ENCODE measurements at places on chromosomes 7 and 10. TPM values are rescaled to one million over a fixed set of nuclear protein-coding genes. Genes with fewer than 3 reads are reported as not detected.

- DNase-seq = no peak
These were observed 887 bp downstream of the COL13A1 start for GRCh38 chr10:69802424-69803161.

GRCh38 chr7:76394957-76395356 is 14.5 kb downstream of the SSC4D start:
- DNase-seq = no peak

DNA sequence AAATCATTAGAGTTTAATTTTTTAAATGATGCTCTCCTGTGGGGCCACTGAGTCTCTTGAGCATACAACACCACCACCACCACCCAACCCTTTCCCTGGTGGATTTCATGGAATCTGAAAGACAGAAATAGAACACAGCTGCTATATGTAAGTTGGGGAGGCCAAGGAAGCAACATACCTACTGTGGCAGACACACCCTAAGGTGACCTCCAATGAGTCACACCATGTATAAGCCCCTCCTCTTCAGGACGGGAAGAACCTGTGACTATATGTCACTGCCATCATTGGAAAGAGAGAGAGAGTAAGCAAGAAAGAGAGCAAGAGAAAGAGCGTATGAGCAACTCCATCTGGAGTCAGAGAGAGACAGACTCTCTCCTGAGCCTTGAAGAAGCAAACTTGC is 172.4 kb upstream of the NFE2L3 start:
- DNase-seq = no peak

DNA sequence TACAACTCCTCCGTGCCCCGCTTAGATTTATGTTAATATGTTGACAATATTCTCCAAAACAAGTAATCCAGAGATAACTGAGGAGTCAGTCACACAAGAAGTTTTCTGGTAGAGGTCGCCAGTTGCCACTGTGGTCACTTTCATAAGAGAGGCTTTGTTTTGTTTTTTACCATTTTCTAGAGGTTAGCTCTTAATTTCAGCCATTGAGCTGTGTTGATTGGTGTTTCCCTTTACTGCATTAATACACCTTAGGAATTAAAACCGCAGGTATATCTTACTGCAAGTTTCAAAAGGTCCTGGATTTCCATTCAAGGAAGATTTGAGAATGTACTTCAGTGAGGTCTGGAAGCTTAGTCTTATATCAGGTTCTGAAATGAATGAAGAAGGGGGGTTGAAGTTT is 3.5 kb downstream of the BMI1 start:
- no peak for DNase-seq

- no peak for DNase-seq
These were observed 583.5 kb downstream of the SDK1 start for GRCh38 chr7:3884543-3884942.

DNA sequence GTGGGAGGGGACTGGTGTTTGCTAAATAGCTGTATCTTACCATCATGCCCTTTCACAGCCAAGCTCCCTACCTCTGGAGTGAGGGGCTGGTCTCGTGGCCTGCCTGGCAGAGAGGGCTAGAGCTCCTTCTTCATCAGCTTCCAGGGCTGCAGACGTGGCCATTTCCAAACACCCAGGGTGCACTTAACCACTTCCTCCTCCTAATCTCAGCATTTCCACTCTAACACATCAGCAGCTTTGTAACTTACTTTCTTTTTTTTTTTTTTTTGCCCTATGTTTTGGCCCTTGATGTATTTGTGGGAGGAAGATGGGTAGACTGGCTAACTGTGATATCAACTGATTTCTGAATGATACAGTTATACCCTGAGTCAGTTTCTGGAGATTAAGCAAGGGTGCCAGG is 27.4 kb downstream of the LRRC4 start:
- DNase-seq = no peak

The PON1 gene
- not detected for total RNA-seq

The MMD2 gene
- total RNA-seq = not detected

The HTR5A gene
- total RNA-seq = not detected

GRCh38 chr7:150356265-150356897 is 12.2 kb upstream of the REPIN1 start:
- DNase-seq = no peak

DNA sequence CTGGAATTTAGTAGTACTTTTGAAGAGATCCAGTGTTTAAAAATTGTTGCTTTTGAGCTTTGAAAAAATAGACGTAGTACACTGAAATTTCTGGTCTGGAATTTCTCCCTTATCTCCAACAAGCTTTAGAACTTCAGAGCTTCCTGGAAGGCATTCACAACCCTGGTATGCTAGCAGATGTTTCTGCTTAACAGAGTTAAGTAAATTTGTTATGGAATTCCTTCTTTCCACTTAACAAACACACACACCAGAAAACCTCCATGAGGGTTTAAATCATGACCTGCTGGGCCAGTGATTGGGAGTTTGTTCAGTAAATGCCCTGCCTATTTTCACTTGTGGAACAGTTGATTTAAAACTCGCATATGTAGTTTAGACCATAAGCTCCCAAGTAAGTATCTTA is 13.7 kb downstream of the ASB15 start:
- DNase-seq = no peak

The HYAL4 gene
- total RNA-seq = not detected

DNA sequence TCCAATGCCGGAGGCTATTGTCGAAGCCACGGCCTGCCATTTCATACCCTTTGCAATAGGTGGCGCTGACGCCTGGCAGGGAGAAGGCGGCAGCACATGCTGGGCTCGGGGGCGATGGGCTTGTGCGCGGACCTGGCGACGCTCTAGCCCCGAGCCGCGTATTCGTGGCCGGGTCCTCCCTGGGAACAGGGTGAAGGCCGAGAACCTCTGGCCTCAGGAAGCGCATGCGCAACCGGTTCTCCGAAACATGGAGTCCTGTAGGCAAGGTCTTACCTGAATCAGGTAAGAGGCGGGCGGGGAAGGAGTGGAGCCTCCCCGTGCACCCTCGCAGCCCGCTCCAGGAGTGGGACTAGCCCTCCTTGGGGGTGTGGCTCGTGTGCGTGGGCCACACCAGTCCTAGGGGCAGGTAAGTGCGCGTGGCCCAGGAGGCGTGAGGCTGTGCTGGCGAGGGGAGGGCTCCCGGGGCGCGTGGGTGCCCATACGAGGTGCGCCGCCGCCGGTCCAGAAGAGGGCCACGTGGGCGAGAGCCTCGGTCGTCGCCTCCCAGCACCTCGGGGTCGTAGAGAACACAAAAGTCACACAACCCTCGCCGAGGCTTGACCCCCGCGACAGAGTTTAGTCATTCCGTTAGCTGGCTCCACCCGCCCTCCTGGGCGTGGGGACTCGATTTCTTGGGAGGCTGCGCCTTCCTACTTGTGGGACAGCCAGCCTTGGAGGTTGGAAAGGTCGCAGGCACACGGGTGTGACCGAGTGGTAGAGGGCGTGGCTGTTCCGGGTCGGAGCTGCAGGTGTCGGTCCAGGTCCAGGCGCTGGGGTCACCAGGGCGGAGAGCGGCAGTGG is 5.6 kb upstream of the MEST start:
- no peak for DNase-seq

The CLEC2L gene
- not detected for total RNA-seq

DNA sequence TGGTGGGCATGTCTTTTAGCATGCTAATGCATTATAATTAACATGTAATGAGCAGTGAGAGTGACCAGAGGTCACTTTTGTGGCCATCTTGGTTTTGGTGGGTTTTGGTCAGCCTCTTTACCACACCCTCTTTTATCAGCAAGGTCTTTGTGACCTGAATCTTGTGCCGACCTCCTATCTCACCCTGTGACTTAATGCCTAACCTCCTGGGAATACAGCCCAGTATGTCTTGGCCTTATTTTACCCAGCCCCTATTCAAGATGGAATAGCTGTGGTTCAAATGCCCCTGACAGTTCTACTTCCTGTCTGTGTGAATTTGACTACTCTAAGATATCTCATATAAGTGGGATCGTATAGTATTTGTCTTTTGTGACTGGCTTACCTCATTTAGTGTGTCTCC is 85.1 kb downstream of the EEPD1 start:
- DNase-seq = no peak

The CRYGN gene
- total RNA-seq = 0.22 TPM

DNA sequence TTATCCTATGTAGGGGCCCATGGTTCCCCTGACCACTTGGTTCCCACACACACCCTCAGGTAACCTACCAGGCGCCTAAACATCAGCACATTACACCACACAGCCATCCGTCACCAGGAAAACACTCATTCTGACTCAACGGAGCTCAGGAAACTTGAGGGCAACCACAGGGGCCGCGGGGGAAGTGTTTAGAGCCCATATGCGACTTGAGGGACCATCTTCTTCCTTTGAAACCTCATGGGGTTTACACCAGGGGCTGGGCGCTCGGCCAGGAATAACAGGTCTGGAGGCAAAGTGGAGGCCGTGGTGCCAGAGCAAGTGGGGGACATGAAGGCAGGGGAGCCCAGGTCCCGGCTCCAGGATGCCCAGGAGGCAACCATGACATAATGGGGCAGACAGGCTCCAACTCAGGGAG is 1.5 kb downstream of the STX1A start:
- DNase-seq = peak; percentile 68

GRCh38 chr7:114788706-114789105 is 133.2 kb upstream of the MDFIC start:
- no peak for DNase-seq

DNA sequence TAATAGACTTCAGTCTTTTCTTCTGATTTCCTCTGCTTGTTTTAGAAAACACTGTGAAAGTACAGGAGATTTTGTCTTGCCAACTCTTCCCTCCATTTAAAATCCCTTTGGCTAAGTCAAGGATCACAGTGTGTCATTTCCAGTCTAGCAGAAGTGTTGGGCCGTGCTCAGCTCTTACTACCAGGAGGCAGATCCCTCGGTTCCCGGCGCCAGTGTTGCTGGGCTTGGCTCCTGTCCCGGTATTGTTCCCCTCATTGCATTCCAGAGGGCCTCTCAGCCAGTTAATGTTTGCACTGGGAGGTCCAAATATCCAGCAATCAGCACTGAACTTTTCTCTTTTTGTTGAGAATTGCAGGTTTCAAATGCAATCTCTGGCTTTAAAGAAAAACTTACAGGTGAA is 612.1 kb upstream of the MGMT start:
- no peak for DNase-seq

GRCh38 chr10:15585303-15585715 is 134.4 kb downstream of the ITGA8 start:
- DNase-seq = peak; percentile 2

DNA sequence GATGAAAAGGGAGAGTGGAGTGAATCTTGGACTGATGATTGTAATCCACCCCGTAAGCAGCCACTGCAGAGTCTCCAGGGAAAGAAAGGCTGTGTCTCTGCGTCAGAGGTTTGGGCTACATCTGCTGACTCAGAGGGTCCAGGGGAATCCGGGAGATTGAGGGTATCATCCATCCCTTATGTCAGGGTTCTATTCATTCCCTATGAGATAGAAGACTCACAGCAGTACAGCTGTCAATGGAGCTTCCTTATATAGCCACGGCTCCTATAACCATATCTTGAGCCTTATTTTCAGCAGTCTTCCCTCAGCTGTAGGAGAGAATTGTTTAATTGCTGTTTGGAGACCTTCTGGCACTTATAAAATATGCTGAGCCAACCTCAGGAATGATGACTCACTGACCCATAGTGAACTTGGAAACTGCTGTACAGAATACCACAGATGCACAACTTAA is 558.2 kb upstream of the PFKP start:
- no peak for DNase-seq

DNA sequence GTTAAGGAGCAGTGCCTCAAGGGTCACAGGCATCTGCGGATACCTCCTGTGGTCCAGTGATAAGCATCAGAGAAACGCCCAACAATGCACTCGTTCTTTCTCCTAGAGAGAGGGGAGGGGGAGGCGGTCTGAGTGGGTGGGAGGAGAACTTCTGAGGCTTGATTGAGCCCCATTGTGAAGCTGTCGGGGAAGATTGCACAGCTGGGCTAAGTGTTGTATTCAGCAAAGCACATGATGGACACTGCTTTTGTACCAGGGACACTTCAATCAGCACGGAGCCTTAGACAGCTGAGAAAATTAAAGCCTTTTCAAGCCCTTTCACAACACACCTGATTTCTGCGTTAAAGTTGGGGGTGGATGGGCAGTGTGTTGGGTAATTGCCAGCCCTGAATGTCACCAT is 230.3 kb upstream of the GHITM start:
- no peak for DNase-seq

The ANK3 gene
- 27.9 TPM for total RNA-seq

The TNPO3 gene
- total RNA-seq = 52.8 TPM

DNA sequence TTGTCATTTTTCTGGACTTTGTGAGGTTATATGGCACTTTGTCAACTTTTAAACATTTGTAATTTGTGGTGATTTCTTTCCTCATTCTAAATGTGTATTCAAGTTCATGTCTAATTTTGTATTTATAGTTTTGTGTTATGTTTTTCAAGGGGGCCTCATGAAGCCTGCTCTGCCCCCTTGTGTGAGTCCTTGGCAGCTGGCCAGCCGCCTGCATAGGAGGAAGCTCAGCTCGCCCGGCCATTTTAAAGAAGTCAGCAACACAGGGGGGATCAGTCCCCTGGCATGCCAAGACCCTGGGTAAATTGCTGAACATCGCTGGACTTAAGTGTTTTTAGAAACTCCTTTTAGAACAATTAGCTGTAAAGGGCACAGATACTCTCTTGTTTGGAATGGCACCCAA is 123.0 kb downstream of the ANLN start:
- DNase-seq = no peak

GRCh38 chr7:74032191-74032490 is 4.2 kb downstream of the ELN start:
- DNase-seq = no peak

DNA sequence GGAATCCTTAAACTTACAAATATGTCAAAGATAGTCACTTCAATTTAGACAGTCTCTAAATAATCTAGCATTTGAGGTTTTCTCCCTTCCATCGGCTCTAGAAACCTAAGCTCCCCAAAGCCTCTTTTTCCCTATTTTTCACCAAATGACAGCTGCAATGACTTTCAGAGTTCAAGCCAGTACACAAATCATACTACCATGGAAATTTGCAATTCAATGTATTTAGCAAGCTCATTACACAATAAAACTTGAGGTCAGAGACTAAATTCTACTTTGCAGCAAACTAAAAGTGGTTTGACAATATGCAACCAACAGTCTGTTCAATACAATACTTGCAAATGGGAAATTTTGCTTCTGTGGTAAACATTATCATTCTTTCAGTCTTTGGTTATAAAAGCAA is 80.3 kb downstream of the SKIDA1 start:
- DNase-seq = no peak

- no peak for DNase-seq
These were observed 640.0 kb downstream of the KCNMA1 start for GRCh38 chr10:76997631-76998030.
